ENCODE measurements at places on chromosomes 6 and 20.

GRCh38 chr20:64079273-64080012, at the start of gene RGS19:
Gene RGS19 (minus strand): TSS chr20:64079518. CDS start chr20:64076886, 2,632 bp downstream.
- peak; percentile 50 for DNase-seq

GRCh38 chr6:64890609-64891008, 816.4 kb downstream of the EYS start:
- DNase-seq, result no peak

GRCh38 chr20:51318058-51318949, 224.2 kb downstream of the NFATC2 start:
- DNase-seq, result peak; percentile 17

GRCh38 chr6:157864185-157864761, 41.2 kb downstream of the SNX9 start:
- no peak for DNase-seq

DNA sequence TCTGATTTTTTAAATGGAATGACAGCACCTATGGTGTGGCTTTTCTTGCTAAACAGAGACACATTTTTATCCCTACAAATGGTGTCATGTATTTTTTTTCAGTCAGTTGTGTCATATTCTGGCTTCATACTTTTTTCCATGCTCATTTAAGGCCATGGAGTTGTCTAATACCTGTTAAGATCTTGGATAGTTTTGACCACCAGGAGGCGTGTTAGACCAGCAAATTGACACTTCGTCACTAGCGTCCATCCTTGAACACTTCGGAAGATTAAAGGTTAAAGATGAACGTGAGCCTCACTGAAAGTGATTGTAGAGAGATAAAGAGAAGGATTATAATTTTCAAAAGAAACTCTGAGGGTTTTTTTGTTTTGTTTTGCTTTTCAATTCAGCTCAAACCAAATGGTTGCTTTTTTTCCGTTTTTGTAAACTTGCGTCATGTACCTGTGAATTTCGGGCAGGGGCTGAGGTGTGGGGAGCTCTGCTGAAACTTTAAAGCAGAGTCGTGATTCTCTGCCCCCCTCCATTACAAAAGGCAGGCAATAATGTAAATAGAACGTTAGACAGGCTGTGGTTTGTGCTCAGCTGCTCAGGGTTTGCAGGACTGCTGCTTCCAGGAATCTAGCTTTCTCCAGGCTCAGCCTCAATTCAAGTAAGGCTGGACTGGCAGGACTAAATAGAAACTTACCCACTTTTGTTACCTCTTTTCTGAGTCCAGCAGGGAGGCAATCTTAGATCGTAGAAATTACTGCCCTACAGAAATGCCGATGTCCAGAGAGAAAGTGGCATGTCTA, 245.1 kb downstream of the FOXA2 start:
- DNase-seq, result no peak

- DNase-seq, result no peak
These were observed 5.2 kb downstream of the SDC4 start for GRCh38 chr20:45342855-45343531.

Measured in stimulated activated CD8-positive, alpha-beta memory T cell treated with anti-CD3 and anti-CD28 coated beads, Interleukin-2, amount 100 ng/mL, for 1 hour (primary cell).